ENCODE measurements at places on chromosomes 5 and 9. TPM values are rescaled to one million over a fixed set of nuclear protein-coding genes. Genes with fewer than 3 reads are reported as not detected.

DNA sequence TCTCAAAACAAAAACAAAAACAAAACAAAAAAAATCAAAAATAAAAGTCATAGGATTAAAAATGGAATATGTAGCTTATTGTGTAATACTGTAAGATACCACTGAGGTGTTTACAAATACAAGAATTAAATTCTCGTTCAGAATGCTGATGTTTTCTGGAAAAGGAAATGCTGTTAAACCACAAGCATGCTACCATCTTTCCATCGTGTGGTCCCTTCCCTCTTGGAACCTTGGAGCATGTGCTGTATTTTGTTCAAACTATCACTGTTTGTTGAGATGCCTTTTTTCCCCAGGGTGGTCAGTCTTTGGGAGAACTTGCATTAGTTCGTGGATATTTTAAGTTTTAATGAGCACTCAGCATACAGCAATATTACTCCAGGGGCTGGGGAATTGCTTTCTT lies 39.7 kb downstream of the SUB1 start:
- no peak for DNase-seq

- DNase-seq: no peak
Observed at GRCh38 chr5:57911438-57911837, 428.8 kb upstream of the ACTBL2 start.

DNA sequence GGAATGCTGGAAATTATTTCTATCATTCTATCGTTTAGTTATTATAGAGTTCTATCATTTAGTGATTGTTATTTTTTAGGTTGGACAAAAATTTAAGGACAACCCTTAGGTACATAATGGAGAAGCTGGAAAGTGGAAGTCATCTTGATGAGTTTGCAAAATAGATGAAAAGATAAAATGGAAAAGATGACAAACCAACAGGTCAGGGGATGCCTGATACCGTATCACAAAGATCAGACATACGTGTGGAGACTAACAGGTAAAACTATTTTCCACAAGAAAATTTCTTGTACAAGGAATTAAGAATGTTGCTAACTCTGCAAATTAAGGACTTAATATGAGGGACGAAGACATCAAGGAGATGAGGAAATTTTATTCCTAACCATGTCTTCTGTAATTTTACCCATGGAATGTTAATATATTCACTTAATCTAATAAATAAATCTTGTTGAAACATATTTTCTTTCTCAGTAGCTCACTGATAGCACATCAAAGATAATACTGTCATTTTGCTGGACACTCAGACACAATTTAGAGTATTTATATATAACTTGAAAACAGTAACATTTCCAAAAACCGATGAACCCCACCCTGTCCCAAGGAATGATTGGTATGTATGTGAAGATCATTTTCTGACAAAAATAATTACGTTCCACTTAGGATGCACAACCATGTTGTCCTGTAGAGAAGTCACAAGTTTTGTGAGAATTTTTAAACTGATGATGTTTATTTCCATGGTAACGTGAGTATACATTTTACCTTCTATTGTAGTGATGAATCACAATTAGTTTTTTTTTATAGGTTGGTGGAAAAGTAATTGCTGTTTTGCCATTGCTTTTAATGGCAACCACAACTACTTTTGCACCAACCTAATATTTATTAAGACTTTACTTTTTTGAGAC lies 2.6 kb downstream of the LURAP1L start:
- no peak for DNase-seq

DNA sequence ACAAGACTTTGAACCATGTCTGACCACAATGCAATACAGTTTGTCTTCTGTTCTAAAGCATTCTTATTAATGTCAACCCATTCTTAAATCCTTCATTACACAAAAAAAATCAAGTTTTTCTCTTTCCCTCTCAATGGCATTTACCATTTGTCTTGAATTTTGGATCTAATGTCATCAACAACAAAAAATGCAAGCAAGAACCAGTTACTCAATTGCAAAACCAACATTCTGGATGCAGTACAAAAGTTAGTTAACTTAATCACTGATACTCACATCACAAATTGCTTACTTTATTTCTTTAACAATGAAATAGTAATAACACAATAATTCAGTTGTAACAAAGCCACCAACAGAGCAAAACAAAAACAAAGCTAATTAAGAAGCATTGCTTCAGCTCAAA lies 6.0 kb downstream of the C9orf40 start:
- no peak for DNase-seq

- DNase-seq: no peak
Observed at GRCh38 chr9:37382161-37382981, 40.1 kb upstream of the GRHPR start.

GRCh38 chr5:176900780-176901204 lies 1.6 kb upstream of the HK3 start:
- DNase-seq: no peak

GRCh38 chr5:75286211-75286773 lies 49.6 kb upstream of the ANKRD31 start:
- DNase-seq: no peak

DNA sequence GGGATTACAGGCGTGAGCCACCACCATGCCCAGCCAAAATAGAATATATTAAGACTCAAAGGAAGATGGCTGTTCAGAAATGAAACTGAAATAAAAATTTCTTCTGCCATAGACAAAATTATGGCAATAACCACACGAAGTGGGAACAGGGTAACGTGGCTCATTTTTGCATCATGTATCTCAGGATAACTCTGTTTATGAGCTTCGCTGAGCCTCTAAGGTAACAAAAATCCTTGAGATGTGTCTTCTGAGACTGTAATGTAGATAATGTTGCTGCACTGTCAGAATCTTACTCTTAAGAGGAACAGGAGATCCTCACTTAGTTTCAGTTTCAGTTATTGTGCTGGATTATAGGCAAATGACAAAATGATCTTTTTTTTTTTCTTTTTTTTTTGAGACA lies 153.8 kb downstream of the GOLPH3 start:
- DNase-seq: no peak

DNA sequence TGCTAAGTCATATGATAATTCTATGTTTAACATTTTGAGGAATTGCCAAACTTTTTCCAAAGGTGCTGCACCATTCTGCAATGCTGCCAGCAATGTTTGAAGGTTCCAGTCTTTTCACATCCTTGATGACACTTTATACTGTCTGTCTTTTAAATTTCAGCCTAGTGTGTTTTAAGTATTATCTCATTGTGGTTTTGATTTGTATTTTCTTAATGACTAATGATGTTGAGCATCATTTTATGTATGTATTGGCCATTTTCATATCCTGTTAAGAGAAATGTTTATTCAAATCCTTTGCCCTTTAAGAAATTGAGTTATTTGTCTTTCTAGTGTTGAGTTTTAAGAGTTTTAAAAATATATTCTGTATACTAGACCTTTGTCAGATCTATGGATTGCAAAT lies 5.0 kb upstream of the TEX48 start:
- DNase-seq: no peak

DNA sequence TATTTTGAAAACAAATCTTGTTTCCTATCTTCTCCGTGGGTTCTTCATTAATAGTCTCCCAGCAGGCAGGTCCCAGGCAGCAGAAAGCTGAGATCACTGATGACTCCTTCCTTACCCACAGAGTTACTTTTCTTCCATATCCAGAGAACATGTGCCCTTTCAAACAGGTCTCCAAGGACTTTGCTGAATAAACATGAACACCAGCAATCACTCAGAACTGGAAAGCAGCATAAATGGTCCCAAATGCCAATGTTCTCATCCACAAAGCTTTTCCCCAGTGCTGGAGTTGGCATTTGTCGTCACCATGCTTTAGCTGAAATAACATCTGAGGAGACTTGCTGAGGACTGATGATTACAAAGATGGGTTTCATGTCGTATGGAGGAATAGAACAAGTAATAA lies 134.0 kb downstream of the YIPF5 start:
- no peak for DNase-seq

DNA sequence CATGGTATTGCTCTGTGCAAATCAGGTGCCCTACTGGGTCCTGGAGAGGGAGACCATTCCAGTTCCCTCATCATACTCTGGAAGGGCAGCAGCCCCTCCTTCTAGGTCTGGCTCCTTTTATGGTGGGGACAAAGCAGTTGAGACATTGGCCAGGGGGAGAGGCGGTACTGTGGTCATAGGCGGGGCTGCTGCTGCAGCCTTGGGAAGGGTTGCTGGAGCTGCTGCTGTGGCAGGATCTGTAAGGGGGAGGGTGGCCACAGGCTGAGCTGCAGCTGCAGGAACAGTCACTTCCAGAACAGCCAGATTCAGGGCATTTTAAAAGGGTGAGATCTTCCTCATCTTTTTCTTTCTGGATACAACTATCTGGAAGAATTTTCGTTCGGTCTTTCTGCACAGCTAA lies 233.0 kb upstream of the SGCD start:
- no peak for DNase-seq

DNA sequence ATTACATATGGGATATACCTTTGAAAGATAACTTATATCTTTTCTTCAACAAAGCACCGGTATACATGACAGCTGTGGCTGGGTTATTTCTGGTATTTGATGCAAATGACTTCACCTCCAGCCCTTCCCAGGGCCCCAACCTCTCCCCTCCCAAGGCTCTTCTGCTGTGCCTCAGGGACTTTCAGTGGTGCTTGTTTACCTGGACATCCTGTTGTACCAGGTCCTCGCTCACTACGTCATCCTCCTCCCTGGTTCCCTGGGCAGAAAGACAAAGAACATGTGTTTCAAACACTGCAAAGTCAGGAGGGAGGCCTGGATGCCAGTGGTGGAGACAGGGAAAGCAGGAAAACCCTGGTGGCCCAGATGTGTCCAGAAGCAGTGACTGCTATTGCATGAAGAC lies 23.4 kb downstream of the ANXA6 start:
- no peak for DNase-seq

GRCh38 chr5:178349075-178349511 lies 116.5 kb upstream of the PHYKPL start:
- DNase-seq: no peak

- DNase-seq: no peak
Observed at GRCh38 chr5:16180789-16181082, 1.1 kb upstream of the MARCHF11 start.

DNA sequence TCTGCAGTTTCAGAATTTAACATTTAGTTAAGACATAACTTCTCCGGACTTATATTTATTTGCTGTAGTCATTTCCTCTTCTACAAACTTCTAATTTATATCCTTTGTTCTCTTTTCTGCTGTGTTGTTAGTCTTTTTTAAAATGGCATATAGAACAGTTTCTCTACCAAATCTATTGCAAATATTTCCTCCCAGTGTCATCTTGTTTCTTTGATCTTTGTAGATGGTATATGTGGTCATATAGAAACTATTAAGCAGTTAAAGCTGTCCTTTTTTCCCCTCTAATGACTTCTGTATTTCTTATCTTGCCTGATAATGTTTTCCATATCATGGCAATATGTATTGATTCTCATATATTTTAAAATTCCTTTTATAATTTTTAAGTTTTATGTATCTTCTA lies 264.5 kb downstream of the MCTP1 start:
- no peak for DNase-seq

DNA sequence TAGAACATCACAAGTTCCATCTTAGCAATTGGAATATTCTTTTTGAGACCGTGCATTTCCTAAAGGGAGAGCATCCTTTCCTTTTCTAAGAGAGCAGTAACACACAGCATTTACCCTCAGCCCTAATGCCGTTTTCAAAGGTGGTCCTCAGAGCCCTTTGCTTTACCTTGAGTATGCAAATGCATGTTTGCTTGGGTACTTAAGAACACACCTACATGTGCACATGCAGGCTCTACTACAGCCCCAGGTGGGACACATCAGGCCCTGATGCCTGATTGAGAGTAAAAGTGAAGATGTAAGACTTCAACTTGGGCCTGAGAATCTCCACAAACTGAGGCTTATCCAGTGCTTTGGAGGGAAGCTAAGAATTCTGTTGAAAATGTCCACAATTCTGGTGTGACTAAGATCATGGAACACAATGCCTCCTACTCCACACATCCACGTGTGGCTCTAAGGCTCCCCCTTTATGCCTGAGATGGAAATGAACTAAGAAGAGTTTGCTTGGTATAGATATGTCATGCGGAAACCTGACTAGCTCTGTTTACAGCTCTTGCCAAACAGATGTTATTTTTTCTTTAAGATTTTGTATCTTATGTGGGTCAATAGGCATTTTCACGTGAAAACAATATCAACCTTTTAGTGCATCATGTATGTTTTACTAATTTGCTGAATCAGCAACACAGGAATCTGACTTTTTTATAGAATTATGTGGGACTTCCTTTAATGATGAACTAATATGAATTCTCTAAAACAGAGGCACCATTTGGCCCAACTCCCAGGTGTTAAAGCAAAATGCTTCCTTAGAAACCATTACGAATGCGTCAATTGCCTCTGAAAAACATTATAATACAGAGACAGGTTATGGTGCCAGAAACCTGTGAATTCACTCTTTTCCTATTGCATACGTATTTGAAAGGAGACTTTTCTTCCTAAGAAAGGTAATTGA lies 48.9 kb upstream of the SLC2A8 start:
- peak; percentile 37 for DNase-seq

GRCh38 chr5:170219615-170220014 lies 13.2 kb upstream of the C5orf58 start:
- DNase-seq: no peak

GRCh38 chr5:150206098-150206778 lies 16.4 kb downstream of the SLC6A7 start:
- DNase-seq: no peak

DNA sequence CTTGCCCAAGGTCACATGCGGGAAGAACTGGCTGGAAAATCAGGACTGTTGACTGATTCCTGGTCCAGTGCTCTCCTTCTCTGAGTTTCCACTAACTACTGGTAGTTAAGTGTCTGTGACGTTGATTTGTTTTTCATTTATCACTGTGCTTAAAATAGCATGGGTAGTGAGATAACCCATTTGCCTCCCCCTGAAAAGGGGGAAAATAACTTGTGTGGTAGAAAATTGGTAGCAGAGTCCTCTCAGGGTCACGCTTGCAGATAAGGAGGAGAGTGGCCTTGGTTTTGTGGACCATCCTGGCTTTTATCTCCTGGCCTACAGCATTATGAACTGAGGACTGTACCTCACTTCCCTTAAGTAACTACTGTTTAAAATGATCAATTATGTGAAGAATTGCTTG lies 10.9 kb downstream of the FUBP3 start:
- no peak for DNase-seq

GRCh38 chr5:163976696-163977095 lies 471.3 kb downstream of the MAT2B start:
- DNase-seq: no peak

- DNase-seq: no peak
Observed at GRCh38 chr9:112041536-112042243, 133.4 kb downstream of the SUSD1 start.

GRCh38 chr5:161058781-161059180 lies 206.8 kb upstream of the ATP10B start:
- DNase-seq: no peak

- no peak for DNase-seq
Observed at GRCh38 chr9:2043243-2043642, 28.1 kb downstream of the SMARCA2 start.

DNA sequence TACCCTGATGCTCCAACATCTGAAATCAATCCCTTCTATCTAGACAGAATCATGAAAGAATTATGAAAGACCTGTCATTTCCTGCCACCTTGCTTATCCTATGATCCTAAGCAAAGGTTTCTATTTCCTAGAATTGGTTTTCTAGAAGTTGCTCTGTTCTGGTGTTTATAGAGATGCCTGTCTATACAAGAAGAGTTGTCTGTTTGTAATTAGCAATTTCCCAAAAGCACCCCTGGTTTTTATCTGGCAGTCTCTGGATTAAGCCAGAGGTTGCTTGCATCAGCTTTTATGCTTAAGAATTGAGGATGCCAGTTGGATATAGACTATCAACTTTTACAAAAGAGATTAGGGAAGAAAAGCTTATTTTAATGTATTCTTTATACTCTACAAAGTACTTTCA lies 133.0 kb upstream of the EFNA5 start:
- no peak for DNase-seq

ARL14EPL gene
- not detected for polyA plus RNA-seq

TMEM174 gene
- not detected for polyA plus RNA-seq
